ENCODE measurements at places on chromosomes 6 and 20. TPM values are rescaled to one million over a fixed set of nuclear protein-coding genes. Genes with fewer than 3 reads are reported as not detected.

DNA sequence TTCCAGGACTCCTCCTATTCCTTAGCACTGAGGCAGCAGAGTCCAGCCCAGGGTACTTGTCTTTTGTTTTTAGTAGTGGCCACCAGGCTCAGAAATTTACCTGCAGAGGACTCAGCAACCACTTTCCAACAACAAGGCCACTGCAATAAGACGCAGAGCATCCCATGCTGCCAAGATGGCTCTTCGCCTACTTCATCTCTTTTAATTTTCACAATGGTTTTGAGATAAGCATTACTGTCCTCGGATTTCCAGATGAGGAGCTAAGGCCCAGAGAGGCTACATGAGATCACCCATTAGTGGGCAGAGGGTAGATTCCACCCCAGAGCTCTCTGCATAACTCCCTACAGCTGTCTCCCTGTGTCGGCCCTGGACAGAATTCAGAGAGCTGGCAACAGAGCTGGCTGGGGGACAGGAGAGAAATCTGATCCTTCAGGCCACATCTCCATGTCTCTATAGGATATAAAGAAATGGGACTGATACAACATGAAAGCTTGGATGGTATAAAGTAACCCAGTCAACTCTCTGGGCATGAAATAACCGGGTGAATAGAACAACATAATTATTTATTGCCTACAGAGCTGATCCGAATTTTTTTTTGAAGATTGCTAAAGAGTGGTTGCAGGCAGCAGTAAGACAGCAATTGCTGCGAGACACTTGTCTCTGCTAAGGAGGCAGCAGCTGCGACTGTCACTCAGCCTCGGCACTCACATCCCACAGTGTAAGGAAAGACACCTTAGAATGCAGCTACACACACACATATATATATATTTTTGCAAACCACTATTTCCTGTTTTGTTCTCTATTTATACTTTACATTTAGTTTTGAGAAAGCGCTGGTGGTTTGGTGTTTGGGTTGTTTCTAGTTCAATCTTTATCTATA, 37.2 kb downstream of the SCML4 start:
- H3K4me3 ChIP-seq: no peak overlapping the region
- no peak overlapping the region for H3K27ac ChIP-seq
- H3K36me3 ChIP-seq: no peaks in the 10 kb centered on the region
- no peaks in the 10 kb centered on the region for H3K4me1 ChIP-seq

The PRR18 gene
- 0.76 TPM for total RNA-seq

DNA sequence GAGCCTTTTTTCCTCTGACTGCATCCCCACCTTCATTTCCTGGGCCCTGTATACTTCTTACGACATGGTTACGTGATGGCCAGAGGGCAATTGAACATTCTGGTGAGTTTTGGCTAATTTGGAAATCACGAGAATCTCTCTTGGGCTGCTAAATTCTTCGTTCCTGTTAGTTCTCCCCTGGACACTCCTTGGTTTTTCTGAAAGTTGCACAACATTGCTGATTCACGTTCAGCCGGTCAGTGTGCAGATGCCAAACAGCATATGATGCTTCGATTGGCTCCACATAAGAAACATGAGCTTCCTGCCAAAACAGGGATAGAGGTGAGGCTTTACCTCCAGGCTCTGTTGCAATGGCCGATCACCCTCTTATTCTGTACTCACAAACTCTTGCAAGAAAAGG, 119.4 kb upstream of the LY86 start:
- no peak overlapping the region for H3K4me3 ChIP-seq
- no peaks in the 10 kb centered on the region for H3K36me3 ChIP-seq
- H3K4me1 ChIP-seq: no peaks in the 10 kb centered on the region
- no peaks in the 10 kb centered on the region for H3K27me3 ChIP-seq
- H3K27ac ChIP-seq: no peak overlapping the region
- DNase-seq: no peak

- no peak for DNase-seq
- no peak overlapping the region for H3K4me3 ChIP-seq
- H3K27me3 ChIP-seq: no peaks in the 10 kb centered on the region
Measured at GRCh38 chr6:87213364-87213763, 58.0 kb downstream of the ZNF292 start.

- DNase-seq: no peak
- H3K27ac ChIP-seq: no peak overlapping the region
- H3K36me3 ChIP-seq: no peaks in the 10 kb centered on the region
- H3K27me3 ChIP-seq: no peaks in the 10 kb centered on the region
- peaks cover 17% of the 10 kb centered on the region for H3K4me1 ChIP-seq
Measured at GRCh38 chr20:17896771-17897369, 71.7 kb downstream of the SNX5 start.

DNA sequence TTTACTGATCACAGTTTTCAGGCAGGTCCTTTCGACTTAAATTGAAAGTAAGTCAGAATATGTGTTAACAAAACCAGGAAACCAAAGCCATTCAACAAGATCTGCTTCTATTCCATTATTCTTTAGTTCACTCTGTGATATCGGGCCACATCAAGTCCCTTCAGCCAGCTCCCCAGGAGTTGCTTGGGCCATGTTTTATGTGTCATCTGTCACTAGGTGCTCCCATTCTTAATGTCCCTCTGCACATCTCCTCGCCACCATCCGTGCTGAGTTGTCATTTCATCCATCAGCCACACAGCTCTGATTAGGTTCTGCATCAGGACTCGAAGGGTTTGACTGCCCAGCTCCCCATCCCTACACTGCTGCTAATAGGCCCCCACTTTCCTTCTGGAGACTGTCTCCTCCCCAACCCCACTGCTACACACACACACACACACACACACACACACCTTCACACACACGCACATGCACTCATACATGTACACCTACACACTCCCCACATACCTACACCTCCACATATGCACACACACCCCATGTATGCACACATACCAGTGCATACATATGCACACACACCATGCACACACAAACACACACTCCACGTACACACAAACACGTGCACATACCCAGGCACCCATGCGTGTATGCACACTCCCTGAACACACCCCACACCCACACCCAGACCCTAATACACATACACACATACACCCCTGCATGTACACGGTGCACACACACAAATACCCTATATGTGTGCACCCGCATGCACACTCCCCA, 143.3 kb upstream of the GMDS start:
- DNase-seq: no peak
- H3K27ac ChIP-seq: no peak overlapping the region
- H3K4me1 ChIP-seq: no peaks in the 10 kb centered on the region
- H3K4me3 ChIP-seq: no peak overlapping the region
- no peaks in the 10 kb centered on the region for H3K27me3 ChIP-seq
- H3K36me3 ChIP-seq: no peaks in the 10 kb centered on the region

DNA sequence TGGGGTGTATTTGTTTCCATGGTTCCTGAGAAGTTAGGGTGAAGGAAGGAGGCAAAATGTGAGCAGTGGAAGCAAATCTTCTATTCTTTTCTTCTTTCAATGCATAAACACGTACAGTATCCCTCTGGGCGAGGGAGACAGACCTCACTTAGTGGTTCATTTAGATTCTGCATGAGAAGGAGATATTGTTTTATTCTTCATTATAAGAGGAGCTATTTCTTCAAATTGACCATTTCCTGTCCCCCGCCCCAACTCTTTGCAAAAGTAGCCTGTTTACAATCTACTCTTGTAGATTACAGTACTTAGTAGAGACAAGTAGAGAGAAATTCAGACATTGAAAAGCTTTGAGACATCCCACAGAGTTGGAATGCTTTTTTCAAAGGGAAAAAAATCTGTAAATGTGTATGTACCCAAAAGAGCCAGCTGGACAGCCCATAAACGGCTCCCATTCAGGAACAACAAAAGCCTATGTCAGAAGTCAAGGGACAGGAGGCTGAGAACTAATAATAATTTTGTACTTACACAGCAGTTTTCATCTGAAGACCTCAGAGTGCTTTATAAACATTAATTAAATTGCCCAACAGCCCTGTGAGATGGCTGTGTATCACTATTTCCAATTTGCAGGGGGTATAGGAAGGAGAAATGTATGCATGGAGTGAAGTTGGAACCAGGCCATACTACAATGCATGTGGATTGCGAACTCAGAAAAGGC, 23.9 kb downstream of the CD83 start:
- H3K27ac ChIP-seq: no peak overlapping the region
- H3K4me3 ChIP-seq: no peak overlapping the region

DNA sequence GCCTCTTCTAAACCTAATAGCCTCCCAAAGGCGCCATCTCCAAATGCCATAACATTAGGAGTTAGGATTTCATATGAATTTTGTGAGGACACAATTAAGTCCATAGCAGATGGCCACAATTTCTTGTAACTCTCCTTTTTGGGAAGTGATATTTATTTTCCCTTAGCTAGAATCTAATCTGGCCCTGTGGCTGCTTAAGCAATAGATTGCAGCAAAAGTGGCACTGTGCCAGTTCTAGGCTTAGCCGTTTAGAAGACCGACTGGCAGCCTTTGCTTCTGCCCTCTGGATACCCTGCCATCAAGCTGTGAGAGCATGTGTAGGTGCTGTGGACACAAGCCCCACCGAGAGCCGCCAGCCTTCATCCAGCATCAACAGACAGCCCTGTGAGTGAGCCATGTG, 15.9 kb upstream of the ADGB start:
- no peak for DNase-seq
- H3K27me3 ChIP-seq: no peaks in the 10 kb centered on the region
- no peak overlapping the region for H3K4me3 ChIP-seq
- no peaks in the 10 kb centered on the region for H3K4me1 ChIP-seq

The SLC17A9 gene
- total RNA-seq: not detected

The CASS4 gene
- not detected for total RNA-seq

The IMPG1 gene
- not detected for total RNA-seq

DNA sequence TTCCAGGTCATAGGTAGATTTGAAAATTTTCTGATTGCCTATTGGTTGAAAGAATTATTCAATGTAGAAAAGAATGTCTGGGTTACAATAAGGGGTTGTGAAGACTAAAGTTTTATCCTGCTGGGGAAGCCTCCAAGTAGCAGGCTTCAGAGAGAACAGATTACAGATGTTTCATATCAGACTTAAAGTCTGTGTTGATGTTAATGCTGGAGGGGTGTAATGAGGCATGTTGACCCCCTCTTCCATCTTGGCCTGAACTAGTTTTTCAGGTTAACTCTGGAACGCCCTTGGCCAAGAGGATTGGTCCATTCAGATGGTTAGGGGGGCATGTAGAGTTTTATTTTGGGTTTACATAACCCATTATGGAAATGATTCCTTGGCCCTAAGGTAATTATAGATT, 356.2 kb downstream of the UTRN start:
- H3K27ac ChIP-seq: no peak overlapping the region
- H3K4me1 ChIP-seq: no peaks in the 10 kb centered on the region
- H3K27me3 ChIP-seq: no peaks in the 10 kb centered on the region
- H3K4me3 ChIP-seq: no peak overlapping the region
- no peak for DNase-seq

GRCh38 chr6:164398647-164399046, 910.8 kb downstream of the C6orf118 start:
- H3K4me1 ChIP-seq: no peaks in the 10 kb centered on the region
- H3K27ac ChIP-seq: no peak overlapping the region
- H3K27me3 ChIP-seq: no peaks in the 10 kb centered on the region
- H3K36me3 ChIP-seq: no peaks in the 10 kb centered on the region
- H3K4me3 ChIP-seq: no peak overlapping the region
- DNase-seq: no peak

The LY6G6C gene
- total RNA-seq: not detected

The TMC2 gene
- not detected for total RNA-seq

DNA sequence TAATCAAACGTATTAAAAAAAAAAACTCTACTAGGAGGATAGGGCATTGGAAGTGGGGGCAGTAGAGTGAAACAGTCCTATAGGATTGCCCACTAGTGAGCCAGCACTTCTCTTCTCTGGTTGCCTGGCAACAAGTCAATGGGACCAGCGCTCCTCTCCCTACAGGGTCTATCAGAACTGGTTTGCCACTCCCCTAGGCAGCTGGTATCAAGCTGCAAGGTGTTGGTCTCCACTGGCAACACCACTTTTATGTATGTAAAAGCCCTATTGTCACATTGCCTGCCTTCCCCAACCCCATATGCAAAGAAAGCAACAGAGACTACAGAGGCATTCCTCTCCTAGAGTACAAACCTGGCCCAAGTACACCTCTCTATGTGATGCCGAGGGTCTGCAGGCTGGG, 166.9 kb upstream of the MCHR2 start:
- H3K4me3 ChIP-seq: no peak overlapping the region
- no peak for DNase-seq
- H3K4me1 ChIP-seq: no peaks in the 10 kb centered on the region
- H3K27ac ChIP-seq: no peak overlapping the region
- H3K27me3 ChIP-seq: no peaks in the 10 kb centered on the region

The OPN5 gene
- total RNA-seq: not detected
